ENCODE measurements at places on chromosomes 5 and 9. TPM values are rescaled to one million over a fixed set of nuclear protein-coding genes. Genes with fewer than 3 reads are reported as not detected.

Gene PRSS3
- total RNA-seq = 0.89 TPM

Gene PCDHGB7
- 5.1 TPM for total RNA-seq

Gene OGN
- total RNA-seq = not detected

Gene ANKRD55
- not detected for total RNA-seq

Gene LPAR1
- total RNA-seq = 13.7 TPM

Gene SLC1A3
- total RNA-seq = 1.5 TPM

Gene TEK
- total RNA-seq = 0.98 TPM

Gene DBH
- not detected for total RNA-seq

Gene TBC1D2
- 92.9 TPM for total RNA-seq

Gene DMGDH
- 3.3 TPM for total RNA-seq

Gene PKD2L2
- total RNA-seq = not detected

Gene FAM163B
- total RNA-seq = not detected

Gene LTC4S
- not detected for total RNA-seq

Gene OCLN
- total RNA-seq = 6.0 TPM

Gene ANGPTL2
- 3.7 TPM for total RNA-seq
